ENCODE measurements at places on chromosomes 5 and 9.

DNA sequence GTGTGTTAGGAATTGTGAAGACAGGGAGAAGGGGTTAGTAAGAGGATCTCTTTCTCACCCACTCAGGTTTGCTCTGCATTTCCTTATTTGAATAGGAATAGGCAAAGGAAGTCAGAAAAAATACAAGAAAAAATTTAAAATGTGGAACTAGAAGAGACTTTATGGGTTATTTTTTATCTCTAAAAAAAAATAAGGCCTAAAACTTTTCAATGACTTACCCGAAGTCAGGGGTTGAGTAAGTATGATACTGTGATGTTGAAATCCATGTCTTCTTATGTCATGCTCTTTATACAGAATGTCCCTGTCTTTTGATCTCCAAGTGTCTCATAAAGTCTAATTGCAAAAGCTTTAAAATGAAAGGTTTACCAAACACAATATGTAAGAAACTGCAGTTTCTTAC lies 148.3 kb upstream of the PIK3R1 start:
- no peak for DNase-seq

DNA sequence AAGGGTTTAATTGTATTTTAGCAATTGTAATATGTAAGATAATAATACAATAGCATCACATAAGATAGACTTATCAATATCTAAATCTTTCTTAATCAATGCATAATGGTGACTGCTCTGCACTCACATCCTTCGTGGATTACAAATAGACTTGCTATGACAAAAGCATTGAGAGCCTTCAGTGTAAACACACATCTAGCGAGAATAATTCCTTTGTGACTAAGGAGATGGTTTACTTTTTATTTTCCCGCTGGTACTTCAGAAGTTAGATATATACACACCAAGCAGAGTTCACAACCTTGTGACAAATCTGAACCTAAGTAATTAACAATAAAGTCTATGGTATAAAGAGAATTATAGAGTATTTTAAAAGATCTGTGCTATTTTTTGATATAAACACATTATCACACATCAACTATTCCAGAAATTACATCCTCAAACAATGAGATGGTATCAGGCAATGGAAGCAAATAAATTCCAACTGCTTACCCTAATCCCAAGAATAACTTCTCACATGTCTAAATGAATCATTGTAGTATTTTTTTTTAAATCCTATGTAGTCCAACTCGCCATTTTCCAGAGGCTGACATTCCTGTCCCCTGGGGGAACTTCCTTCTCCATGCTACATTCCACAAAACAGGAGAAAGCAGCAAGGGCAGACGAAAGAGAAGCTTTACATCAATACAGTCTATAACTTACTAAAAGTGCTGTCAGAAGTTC lies 51.2 kb downstream of the MAPKAP1 start:
- no peak for DNase-seq

GRCh38 chr9:27280860-27281259 lies 16.1 kb downstream of the EQTN start:
- no peak for DNase-seq

- no peak for DNase-seq
These were observed 929 bp upstream of the PLPP6 start for GRCh38 chr9:4661165-4661564.

DNA sequence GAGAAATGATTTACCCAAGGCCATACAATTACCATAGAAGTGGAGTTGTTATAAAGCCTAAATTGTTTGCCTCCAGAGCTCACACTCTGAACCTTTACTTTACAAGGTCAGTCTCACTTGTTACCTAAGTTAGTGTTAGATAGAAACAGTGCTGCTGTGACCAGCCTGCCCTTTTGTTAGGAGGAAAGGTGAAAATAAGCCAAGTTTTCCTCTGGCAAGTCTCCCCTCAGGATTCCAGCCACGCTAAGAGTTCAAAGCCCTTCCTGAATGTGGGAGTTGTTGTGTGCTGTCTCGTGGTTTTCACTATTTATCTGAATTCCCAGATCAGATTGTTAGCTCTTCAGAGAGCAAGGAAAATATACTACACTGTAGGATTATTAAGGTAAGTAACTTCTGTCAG lies 260.0 kb downstream of the SGCD start:
- no peak for DNase-seq

- no peak for DNase-seq
These were observed 83.7 kb downstream of the TRPM6 start for GRCh38 chr9:74804018-74804385.

GRCh38 chr9:106438928-106439327 lies 424.0 kb upstream of the ZNF462 start:
- no peak for DNase-seq

DNA sequence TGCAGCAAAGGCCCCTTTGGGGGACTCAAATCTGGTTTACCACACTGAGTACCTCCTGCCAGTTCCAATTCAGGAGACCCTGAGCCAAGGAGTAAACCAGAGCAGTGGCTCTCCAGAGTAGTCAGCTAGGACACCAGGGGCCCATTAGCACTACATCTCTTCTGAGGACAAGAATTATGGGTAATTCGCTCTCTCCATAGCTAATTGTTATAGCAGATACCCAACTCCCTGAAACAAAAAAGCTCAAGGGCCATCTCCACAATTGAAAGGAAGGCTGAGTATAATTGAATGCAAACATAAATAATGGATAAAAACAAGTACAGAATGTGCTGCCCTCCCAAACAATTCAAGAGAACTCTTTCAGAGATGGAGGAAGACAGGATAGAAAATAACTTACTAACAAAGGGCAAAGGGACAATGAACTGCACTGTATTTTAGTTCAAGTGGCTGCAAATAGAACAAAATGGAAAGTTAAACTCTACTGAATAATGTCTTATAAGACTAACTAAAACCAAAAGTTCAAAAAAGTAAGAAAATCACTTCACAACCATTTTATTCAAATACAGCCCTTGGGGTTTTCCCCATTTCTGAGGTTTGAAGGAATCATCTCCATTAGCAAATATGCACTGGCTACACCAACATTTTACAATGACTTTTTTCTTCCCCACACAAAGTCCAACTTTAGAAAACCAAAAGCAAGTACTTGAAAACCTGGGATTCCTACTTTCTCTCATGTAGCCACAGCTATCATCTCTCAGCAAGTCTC lies 118.8 kb downstream of the SIL1 start:
- no peak for DNase-seq

GRCh38 chr5:156148301-156148700 lies 178.7 kb upstream of the SGCD start:
- DNase-seq = no peak

DNA sequence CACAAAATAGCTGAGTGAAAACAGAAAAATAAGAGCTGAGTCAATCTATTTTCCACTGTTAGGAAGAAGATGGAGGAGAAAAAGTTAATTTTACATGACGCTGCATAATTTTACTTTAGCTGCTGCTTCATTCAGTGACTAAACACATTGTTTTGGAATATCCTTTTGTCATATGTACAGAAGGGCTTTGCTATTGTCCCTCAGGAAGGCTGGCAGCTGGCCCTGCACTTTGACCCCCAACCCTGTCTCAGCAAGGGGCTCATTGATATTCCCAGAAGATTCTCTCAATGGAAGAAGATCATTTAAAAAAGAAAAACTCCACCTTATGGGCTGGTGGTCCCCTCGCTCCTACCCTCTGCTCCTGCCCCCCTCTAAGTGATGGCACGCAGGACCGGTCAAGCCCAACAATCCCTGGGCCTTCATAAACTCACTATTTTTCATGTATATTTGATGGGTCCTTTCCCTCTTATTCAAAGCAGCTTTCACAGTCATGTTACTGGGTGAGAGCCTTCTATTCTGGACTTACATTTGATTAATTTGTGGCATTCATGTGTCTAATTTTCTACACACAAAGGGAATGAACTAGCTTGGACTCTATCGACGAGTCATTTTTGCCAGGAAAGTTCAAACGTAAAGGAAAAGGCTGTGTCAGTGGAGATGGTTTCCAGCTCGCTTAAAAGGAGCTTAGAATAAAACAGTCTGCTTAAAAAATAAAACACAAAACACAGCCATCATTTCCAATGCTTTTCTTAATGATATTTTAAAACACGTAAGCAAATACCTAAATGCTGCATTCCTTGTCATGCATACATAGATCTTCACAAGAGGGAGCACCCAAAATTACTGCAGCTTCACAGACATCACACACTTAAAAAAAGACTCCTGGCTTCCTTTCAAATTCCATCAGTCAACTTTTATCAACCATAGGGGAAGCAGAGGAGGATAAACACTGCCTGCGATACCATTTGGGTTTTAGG lies 104.7 kb downstream of the EFNA5 start:
- no peak for DNase-seq

GRCh38 chr9:12740845-12741244 lies 34.0 kb upstream of the LURAP1L start:
- DNase-seq = no peak

GRCh38 chr9:86481466-86481865 lies 127.3 kb upstream of the TUT7 start:
- no peak for DNase-seq

GRCh38 chr9:111298731-111299598 lies 31.1 kb downstream of the OR2K2 start:
- no peak for DNase-seq

- DNase-seq = no peak
These were observed 65.8 kb upstream of the RANBP3L start for GRCh38 chr5:36367524-36367923.

DNA sequence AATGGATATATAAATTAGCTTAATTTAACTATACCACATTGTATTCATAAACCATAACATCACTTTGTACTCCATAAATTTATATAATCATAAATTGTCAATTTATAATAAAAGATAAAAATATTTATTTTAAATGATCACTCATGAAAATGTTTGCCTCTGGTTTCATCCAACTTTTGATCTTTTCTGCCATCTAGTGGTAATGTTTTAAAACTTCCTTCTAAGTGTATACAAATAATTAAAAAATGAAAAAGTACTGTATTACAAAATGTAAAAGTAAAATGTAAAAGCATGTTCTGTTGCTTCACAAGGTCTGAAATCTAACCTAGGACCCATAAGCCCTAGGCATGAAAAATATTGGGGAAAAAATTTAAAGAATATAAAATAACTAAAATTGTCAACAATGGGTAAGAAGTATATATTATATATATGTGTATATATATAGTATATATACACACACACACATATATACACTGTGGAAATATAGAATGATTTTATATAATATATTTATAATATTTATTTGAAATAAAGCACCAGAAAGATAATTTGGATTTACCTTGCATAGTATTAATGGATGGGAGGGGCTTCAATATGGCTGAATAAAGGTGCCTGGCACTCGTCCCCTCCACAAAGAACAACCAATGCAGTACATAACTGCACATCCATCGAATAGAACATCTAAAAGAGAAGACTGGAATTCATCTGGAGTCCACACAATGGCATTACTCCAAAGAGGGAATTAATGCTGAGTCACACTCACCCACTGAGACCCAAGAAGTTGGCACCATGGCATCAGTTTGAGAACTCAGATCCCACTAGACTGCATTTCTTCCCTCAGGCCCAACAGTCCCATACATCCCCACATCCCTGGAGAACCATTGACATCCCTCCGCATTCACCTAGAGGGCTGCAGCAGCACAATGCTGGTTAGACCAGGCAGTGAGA lies 32.5 kb downstream of the ANXA1 start:
- no peak for DNase-seq

DNA sequence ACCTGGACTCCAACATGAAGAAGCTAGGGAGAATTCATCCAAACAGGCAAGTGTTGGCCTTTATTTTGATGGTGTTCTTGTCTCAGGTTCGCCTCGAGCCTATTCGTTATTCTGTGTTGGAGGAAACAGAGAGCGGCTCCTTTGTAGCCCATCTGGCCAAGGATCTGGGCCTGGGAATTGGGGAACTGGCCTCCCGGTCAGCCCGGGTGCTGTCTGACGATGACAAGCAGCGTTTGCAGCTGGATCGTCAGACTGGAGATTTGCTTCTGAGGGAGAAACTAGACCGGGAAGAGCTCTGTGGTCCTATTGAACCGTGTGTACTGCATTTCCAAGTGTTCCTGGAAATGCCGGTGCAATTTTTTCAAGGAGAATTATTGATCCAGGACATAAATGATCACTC lies 367 bp downstream of the PCDHB4 start:
- no peak for DNase-seq

DNA sequence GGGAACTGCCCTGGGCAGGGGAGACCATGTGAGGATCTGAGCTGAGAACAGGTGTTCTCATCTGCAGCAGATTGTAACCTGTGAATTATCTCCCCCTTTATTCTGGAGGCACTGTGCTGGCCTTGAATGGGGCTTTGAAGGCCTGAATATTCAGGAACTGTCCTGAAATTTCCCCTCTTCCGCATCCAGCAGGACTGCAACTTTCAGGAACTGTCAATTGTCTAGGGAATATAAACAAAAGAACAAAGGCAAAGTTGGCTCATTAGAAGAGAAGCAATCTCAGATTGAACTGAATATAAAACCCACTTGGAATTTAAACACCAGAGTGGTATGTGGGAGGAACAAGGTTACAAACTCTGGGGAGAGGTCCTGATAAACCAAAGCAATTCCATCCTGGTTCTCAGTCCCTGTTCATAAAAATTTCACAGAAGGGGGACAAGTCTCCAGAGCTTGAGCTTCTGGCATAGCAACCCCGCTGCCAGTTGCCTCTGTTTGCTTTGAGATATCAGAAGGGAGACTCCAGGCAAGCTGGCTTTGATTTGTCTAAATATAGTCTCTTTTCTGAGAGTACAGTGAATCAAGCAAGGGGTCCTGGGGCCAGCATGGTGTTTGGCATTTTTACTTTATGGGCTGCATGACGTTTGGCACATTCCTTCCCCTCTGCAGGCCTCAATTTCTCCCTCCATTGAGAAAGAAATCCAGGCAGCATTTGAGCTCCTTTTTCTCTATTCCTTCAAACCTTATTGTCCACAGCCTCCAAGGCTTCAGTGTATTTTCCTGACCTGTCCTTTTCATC lies 47.5 kb downstream of the ADRB2 start:
- no peak for DNase-seq

DNA sequence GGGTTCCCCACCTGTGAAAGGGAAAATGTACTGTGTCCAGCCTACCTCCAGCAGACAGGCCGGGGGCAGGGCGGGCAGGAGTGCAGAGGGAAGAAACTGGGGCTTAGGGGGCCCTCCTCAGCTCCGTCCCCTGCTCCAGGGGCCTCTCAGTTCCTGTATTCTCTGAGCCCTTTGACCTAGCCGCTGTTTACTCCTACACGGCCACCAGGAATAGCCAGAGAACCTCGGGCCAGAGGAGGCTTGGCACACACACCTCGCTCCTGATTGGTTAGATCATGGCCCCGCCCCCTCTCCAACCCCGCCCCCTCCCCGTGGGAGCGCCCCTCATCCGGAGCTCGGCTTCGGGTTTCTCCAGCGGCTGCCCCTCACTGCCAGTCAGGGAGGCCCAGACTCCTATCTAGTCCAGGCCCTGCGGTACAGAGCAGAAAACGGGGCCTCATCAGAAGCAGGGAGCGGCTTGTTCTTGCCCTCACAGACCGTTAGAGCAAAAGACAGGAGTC lies 2.2 kb downstream of the ST6GALNAC6 start:
- DNase-seq = no peak

- peak; percentile 40 for DNase-seq
These were observed 802 bp downstream of the ITGA2 start for GRCh38 chr5:52989781-52990527.
